ENCODE measurements at places on chromosomes 2 and 18. TPM values are rescaled to one million over a fixed set of nuclear protein-coding genes. Genes with fewer than 3 reads are reported as not detected.
A peak's percentile ranks its signal among the peaks of the same experiment; 100 is the strongest.

GRCh38 chr2:62369541-62370202 is 136.3 kb downstream of the TMEM17 start:
- no peak for DNase-seq

- DNase-seq: no peak
Measured at GRCh38 chr2:20423359-20423758, 23.5 kb upstream of the RHOB start.

- DNase-seq: no peak
Measured at GRCh38 chr2:216849987-216850386, 9.9 kb downstream of the TNP1 start.

- DNase-seq: no peak
Measured at GRCh38 chr18:33735428-33735827, 157.4 kb downstream of the ASXL3 start.

DNA sequence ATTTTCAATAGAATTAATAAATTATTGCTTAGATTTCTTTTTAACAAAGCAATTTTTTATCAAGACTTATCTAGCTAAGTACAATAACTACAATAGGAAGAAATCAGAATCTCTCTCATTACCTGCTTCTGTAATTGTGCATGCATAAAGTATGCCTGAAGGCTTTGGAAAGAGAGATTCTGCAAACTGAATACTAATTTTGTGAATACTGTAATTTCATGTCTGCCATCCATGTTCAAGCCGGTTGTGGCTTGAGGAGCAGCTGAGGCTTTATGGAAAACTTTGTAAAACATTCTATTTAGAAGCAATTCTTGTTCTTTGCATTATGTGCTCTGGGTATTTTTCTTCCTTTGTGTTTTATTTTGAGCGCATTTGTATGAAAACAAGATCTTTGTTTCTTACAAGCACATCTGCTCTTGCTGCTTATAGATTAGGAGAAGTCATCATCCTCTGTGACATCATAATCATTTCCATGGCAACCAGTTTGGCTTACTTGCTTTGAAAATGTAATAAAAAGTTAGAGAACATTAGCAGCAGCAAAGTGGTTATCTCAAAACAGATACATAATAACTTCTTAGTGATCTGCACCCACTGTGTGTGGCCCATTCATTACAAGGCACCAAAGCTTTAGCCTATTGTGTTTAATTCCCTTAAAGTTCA is 16.0 kb upstream of the IKZF2 start:
- no peak for DNase-seq

DNA sequence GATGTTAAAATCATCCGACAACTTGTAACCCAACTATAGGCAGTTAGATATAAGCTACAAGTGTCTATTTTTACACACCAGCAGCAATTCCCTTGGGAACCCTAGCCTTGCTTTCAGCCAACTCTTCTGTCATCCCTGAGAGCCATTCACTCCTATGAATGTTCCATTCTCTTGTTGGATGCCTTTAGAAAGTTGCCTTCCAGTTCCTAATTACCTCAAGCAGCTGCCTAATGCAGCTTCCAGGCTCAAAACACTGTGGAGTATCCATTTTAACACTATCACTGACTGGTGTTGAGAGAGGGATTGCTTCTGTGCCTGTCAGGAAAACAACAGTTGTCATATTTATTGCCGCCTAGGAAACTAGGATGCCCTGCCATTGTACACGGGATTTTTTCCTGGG is 402.0 kb upstream of the ACVR2A start:
- no peak for DNase-seq

GRCh38 chr2:204796581-204796980 is 251.3 kb downstream of the PARD3B start:
- no peak for DNase-seq

DNA sequence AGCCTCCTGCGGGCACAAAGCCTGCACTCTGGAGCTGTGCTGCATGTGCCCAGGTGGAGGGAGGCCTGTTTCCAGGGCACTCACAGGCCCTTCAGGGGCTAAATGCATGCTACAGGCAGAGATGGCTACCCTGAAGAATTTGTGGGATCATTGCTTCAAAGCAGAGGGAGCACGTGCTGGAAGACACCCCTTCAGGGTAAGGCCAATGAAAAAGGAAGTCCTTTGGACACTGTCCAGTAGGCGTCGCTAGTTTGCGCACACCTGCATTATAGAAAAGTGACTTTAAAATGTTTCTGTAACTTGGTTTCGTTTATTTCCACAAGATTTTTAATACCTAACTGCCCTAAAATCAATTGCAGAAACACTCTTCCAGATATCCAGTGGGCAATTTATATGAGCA is 325.3 kb downstream of the ZNF516 start:
- no peak for DNase-seq

GRCh38 chr2:20962939-20963557 is 80.8 kb downstream of the APOB start:
- DNase-seq: peak; percentile 41

- peak; percentile 23 for DNase-seq
Measured at GRCh38 chr18:28189400-28190239, 12.7 kb upstream of the CDH2 start.

- DNase-seq: no peak
Measured at GRCh38 chr2:218832081-218832480, 478 bp upstream of the PRKAG3 start.

DNA sequence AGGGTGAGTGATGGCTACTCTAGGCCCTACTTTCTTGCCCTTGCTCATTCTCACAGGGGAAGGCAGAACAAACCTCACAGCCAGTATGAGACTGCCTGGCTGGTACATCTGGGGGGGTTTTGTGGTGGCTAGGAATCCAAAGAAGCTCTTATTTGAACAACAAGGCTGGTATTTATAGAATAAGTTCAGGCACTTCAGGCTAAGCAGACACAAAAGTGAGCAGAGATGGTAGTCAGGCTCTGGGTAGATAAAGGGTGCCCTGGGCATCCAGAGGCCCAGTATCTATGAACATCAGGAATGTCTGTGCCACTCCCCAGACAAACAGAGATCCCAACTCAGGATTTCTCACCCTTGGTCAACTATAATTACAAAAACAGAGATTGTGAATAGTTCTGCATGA is 57.2 kb upstream of the RTN4 start:
- DNase-seq: no peak

DNA sequence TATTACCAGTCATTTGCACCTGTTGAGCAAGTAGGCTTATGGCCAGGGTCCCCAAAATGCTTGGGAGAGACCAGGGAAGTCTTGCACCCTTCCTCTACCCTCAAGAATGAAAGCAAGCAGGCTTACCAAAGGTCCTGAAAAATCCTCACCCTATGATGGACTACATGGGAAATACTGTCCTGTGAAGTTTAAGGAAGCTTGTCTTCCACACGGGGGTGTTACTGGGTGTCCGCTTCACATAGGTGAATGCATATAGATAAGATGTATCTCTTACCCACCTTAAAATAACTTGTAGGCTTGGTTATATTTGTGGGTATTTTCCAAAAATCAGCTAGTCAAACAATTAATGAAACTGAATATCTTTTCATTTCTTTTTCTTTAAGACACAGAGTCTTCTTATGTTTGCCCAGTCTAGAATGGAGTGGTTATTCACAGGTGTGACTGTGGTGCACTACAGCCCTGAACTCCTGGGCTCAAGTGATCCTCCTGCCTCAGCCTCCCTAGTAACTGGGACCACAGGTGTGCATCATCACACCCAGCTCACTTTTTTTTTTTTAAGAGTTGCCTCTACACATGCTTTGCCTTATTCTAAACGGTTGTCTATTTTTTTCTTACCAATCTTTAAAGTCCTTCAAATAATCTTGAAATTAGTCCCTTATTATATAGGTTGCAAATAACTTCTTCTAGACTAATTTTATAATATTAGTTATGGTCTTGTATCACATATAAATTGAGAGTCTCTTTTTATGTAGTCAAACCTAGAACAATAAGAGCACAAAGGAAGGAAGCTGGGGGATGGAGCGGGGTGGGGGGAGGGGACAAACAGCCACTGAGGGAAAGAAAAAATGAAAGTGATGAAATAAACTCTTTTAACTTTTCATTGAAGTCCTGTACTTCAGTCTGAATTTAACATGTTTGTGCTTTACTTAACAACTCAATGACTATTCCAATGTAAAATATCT is 49.0 kb downstream of the CERKL start:
- peak; percentile 1 for DNase-seq

ADAM23 gene
- total RNA-seq: 0.10 TPM
